ENCODE measurements at places on chromosomes 6 and 20.

DNA sequence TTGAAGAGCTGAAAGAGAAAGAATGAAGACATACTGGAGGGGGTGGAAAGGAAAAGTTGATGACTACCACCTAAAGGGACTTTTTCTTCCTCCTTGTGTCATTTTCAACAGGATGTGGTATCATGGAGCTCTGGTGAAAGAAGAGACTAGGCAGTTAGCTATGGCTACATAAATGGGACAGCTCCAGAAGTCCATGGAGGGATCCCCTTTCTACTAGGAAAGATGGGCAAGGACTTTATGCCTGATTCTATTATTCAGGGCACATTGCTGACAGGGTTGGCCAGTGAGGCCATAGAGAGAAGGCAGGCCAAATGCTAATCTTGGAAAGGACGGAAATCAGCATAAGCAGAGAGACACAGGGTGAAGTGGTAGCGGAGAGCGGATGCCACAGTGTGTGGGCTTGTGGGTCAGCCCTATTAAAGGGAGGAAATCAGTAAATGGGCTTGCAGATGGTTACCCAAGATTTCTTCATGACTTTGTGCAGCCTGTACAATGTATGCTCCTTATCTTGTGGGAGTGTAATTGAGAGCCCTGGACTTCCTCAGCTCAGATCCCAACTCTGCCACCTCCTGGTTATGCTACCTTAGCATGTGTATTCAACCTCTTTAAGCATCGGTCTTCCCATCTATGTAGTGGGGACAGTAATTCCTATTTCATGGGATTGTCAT is 77.4 kb upstream of the TMEM170B start:
- DNase-seq, result no peak

DNA sequence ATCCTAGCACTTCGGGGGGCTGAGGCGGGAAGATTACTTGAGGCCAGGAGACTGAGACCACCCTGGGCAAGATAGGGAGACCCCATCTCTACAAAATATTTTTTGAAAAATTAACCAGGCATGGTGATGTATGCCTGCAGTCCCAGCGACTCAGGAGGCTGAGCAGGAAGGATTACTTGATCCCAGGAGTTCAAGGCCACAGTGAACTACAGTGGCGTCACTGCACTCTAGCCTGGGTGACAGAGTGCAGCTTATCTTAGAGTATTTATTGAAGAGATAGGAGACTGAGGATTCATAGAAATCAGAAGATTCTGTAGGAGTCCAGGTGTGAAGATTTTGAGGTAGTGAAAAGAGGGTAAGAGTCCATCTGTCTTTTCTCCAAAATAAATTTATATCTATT is 45.0 kb downstream of the SLC17A5 start:
- DNase-seq, result no peak

DNA sequence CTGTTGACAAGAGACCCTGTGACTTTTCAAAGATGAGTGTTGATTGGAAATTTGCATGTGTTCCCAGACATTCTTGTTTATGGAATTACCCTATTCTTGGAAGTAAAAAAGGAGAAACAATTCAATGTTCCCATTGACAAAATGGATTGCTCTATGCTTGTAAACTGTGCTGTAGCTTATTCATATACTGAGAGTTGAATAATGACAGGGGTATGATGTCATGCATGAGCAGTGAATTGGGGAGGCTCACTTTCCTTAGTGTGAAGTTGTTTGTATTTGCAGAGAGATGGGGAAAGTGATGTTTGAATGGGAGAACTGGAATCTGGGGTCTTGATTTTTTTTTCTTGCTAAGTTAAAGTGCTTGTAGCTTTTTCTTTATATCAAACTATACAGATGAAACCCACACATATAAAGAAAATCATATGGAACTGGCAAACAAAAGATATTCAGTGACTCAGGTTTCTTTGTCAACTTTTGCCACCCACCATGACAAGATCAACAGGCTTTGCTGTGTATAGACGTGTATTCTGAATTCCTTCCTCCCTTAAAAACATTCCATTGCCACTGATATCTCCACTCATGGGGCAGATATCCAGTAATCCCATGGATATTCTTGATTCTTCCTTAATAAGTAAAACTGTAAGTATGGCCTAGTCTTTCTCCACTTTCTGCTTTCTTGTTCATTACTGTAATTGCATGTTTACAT is 97.8 kb upstream of the JAG1 start:
- no peak for DNase-seq

DNA sequence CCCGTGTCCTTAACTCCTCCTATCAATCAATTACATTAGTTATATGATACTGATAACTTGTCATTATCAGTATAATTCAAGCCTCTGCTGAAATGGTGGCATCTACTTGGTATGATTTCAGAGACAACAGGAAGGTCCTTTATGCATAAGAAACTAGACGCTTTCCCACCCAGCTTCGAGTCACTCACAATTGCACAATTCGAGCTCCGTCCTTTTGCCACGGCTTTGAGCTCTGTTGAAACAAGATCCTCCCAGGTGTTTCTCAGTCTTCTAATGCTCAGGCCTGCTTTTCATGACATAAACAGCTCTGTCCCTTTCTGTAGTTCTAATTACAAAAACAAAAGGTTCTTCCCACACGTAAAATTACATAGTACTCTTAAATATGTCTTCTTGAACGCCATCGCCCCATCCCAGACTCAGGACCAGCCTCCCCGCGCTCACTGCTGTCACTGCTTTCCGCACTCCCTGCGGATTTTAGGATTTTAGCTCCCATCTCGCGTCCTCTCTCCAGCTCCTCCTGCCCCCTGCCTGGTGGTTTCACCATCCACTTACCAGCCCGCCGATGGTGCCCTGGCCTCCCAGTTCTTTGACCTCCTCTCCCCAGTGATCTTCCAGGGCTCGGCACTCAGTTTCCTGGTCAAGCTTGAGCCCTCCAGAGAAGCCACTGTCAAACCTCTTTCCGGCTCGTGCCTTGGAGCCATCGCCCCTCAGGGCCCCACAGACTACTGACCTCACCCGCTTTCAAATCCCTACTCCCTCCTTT is 23.2 kb upstream of the PNPLA1 start:
- no peak for DNase-seq

DNA sequence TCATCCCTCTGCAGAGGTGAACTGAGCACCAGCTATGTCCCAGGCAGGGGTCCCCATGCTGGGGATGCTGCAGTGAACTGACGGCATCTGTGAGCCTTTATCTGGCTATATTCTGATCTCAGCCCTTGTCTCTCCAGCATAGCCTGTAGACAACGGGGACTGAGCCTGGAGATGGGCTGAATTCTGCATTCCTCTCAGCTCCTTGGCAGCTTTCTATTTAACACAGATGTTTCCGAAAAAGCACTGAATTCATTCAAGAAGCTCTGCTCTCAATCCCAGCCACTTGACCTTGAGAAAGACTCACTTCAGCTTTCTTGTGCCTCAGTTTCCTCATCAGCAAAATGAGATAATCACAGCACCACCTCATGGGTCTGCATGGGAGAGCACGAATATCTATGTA is 204.4 kb upstream of the PMEPA1 start:
- no peak for DNase-seq

GRCh38 chr6:7467007-7467897 is 74.2 kb upstream of the DSP start:
- no peak for DNase-seq

GRCh38 chr6:7819431-7820015 is 91.1 kb downstream of the TXNDC5 start:
- DNase-seq, result no peak

DNA sequence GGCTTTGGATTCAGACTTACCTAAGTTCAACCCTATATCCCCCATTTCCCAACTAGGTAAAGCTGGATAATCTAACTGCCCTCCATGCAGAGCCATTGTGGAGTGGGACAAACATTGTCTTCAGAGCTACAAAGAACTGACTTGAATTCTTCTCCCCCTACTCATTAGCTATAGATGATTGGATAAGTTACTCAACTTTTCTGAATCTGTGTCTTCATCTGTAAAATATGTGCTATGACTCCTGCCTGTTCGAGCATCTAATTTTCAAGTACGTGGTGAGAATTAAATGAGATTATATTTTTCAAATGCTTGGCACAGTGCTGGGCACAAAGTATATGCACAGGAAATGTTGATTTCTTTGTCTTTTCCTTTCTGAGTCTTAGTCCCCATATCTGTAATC is 240.3 kb upstream of the TCF21 start:
- no peak for DNase-seq

GRCh38 chr6:157469378-157469777 is 88.4 kb downstream of the ZDHHC14 start:
- no peak for DNase-seq

DNA sequence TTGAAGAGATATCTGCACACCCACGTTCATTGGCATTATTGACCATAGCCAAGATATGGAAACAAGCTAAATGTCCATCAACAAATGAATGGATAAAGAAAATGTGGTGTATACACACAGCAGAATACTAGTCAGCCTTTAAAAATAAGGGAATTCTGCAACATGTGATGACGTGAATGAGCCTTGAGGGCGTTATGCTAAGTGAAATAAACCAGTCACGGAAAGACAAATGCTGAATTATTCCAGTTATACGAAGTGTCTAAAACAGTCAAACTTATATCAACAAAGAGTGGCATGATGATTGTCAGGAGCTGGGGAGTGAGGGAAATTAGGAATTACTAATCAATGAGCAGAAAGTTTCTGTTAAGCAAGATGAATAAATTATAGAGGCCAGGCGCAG is 8.4 kb upstream of the DEFB121 start:
- DNase-seq, result no peak

DNA sequence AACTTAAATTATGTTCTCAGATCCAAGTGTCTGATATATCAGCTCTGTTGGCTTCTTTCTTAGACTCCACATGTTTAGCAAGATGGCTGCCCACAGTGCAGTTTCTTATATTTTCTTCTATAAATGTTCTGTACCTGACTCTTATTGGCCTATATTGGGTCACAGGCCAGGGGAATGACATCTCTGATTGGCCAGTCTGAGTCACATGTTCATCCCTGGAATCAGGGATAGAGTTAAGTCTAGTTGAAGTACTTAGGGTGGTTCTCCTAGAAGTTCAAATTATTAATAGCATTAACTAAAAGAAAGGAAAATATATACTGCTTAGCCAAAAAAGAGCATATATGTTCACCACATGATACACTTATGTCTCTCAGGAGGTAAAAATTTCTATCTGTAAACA is 105.3 kb upstream of the SLC22A16 start:
- no peak for DNase-seq

DNA sequence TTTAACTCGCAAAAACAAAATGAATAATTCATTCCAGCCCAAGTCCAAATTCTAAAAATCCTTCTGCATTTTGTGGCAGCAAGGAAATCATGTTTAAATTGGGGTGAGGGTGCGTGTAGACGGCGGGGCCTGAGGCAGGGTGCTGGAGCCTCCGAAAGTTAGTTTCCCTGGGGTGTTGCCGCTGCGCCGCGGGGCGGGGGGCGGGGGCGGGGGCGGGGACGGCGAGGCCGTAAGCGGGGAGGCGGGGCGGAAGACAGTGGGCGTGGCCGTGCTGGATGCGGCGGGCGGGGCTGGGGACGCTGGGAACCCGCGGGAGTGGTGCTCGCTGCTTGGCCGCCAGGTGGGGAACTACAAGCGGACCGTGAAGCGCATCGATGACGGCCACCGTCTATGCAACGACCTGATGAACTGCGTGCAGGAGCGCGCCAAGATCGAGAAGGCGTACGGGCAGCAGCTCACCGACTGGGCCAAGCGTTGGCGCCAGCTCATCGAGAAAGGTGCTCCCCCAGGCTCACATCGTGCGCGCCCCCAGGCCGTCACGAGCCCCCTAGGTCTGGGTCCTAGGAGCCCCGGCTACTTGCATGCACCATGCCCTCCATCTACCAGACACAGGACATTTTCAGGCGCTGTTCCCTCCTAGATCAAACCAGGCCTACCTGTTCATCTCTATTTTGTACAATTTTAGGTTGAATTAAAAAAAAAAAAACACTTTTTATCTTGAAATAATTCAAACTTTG is 29.0 kb downstream of the SPDEF start:
- DNase-seq, result peak; percentile 93

DNA sequence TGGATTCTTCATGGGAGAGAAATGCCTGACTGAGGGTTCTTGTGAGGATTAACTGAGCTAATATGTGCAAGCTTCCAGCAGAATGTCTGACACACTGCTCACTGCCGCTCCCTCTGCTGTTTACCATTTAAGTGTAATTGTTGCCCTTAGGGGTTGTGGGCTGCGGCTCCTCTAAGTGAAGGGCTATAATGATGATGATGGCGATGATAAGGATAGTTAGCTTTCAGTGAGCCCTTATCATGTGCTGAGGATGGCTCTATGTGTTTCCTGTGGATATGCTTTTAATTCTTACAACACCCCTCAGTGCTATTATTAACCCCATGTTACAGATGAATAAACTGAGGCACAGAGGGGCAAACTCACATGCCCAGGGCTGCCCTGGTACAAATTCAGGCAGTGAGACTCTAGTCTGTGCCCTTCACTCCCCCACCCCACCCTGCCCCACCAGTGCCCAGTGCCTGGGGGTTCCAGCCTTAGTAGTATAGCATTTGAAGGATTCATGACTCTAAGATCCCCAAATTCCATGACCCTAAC is 33.4 kb downstream of the TGM2 start:
- DNase-seq, result no peak

DNA sequence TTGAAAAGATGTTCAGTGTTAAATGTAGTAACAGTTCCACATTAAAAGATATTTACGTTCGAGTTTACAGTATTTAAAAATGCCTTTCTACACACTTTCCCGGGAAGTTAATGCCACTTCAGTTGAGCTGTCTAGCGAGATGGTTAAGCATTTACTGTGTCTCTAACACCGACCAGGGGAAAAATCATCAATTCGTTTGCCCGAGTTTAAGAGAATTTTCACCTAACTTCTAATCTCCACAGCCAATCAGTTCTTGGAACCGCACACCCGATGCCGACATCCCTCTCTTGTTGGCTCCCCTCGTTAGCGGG is 58.2 kb downstream of the FAM217A start:
- no peak for DNase-seq

DNA sequence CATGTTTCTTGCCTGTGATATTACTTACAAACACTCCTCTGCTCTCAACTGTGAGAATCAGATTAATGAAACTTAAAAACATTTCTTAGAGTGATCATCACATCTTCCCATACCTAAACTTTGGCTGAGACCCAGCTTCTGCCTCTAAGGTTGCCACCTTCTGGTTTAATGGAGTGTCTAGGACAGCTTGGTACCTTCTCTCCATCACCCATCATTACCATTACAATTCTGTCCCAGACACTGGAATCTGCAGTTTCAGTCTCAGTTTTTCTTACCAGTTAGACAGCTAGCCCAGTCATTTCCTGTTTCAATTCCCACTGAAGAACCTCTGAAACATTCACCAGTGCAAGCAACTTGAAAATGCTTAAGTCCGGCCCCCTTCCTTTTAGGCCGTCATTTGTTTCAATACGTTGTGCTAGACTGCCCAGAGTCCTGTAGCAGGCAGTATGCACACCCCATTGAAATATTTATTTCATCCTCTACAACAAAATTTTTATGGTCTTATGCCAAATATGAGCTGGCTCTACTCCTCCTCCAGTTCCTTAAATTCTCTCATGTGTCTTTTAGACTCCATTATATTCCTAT is 107.0 kb upstream of the FOXO3 start:
- DNase-seq, result no peak

GRCh38 chr6:95352064-95352795 is 225.1 kb upstream of the MANEA start:
- no peak for DNase-seq

- no peak for DNase-seq
Observed at GRCh38 chr20:17202673-17203072, 24.2 kb upstream of the PCSK2 start.

All from stimulated activated CD8-positive, alpha-beta memory T cell treated with anti-CD3 and anti-CD28 coated beads, Interleukin-4, amount 100 ng/mL, for 4 hours (primary cell).